Right renal cortex interstitium (tissue), 3 donors: ENCODE measurements at places on chromosomes 5 and 9. TPM values are rescaled to one million over a fixed set of nuclear protein-coding genes. Genes with fewer than 3 reads are reported as not detected.
A peak's percentile ranks its signal among the peaks of the same experiment; 100 is the strongest.

- no peak for DNase-seq
Observed at GRCh38 chr5:100595152-100595811, 60.1 kb downstream of the FAM174A start.

PCDHGA5 gene
- polyA plus RNA-seq: 2.2 TPM

PCDHGA11 gene
- 4.7 TPM for polyA plus RNA-seq

DNA sequence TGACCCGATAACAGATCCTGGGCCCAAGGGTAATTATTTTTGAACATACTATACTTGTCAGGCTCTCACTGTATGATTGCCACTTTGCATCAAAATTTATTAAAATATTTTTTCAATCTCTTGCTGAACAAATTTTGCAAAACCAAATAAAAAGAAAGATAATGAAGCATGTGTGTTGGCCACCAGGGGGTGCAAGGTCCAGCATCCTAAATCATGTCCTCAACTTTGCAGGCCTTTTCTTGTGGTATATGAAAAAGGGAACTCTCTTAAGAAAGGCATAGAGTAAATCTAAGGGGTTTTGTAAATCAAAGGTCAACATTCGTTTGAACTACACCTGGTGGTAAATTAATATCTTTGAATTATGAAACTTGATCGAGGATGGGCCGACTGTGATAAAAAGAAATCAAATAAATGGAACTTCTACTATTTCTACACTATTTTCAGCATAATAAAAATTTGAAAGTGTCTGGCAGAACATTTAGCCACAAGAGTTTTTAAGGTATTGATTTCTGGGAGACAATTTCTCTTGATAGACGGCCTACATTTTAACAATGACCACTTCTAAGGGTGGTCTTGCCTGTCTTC is 676.5 kb downstream of the DMRTA1 start:
- peak; percentile 18 for DNase-seq

DNA sequence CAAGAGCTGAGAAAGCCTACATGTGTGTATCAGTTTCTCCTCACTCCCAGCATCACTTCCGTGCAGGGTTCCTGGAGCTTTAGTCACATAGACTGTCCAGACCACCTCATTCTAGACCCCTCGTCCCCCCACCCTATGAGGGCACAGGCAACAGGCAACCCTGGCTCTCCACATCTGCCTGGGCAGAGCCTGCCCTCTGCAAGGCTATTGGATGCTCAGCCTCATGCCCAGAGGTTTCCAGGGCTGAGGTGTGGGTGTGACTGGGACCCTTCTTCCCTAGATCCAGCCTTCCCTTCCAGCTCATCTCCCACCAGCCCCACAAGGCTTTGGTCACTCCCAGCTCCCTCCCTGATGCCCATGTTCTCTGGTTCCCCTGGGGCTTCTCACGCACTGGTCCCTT is 161.4 kb downstream of the PAX5 start:
- no peak for DNase-seq

GRCh38 chr5:122517091-122517490 is 205.1 kb downstream of the SNCAIP start:
- no peak for DNase-seq

- no peak for DNase-seq
Observed at GRCh38 chr9:19424176-19424779, 15.5 kb downstream of the ACER2 start.

- no peak for DNase-seq
Observed at GRCh38 chr5:143605403-143606005, 202.0 kb upstream of the NR3C1 start.

IL17B gene
- polyA plus RNA-seq: 1.3 TPM

C9orf50 gene
- 0.35 TPM for polyA plus RNA-seq

PCDHA4 gene
- polyA plus RNA-seq: 1.3 TPM

DNA sequence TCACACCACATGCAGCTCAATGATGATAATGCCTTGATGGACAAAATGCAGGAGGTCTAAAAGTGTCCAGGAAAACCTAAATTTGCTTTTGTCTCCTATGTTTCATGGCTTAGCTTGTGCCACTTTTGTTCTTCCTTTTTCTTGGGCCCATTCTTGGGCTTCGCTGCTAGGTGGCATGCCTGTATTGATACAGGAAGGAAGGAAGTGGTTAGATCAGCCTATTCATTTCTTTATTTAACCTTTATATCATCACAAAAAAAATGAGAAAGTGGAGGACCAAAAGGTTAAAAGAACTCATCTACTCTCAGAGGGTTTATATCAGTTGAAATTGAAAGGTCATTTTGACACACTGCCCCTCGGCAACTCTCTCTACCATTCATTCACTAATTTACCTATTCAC is 260.2 kb downstream of the ARHGAP26 start:
- DNase-seq: no peak

GRCh38 chr5:124747791-124748686 is 1.6 kb upstream of the ZNF608 start:
- no peak for DNase-seq

DBH gene
- polyA plus RNA-seq: 0.62 TPM

PCDHB10 gene
- polyA plus RNA-seq: 7.9 TPM

GRCh38 chr5:172086194-172086975 is 79.9 kb upstream of the FBXW11 start:
- DNase-seq: no peak

JADE2 gene
- 9.9 TPM for polyA plus RNA-seq

DNA sequence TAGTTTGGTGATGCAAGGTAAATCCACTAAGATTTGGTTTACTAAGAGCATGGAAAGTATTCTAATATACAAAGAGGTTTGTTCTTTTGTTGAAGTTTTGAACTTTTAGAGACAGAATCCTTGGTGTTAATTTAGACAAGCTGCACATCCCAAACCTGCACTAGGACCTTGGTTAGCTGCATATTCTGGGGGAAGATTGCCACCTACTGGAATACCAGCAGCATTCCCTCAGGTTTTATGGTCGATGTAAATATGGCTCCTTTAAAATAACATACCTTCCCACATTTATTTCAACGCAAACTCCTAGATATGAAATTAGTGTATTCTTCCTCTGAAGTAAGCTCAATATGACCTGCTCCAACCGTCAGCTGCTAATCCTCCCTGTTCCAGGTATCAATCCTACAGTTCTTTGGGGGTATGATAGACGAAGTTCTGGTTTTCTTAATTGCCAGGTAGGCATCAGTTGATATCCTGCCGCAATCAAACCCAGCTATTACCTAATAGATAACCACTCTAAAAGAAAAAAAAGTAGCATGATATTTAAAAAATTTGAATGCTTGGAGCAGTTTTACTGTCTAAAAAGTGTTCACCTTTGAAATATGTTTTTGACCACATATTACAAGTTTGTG is 624.1 kb downstream of the ISL1 start:
- DNase-seq: no peak

DNA sequence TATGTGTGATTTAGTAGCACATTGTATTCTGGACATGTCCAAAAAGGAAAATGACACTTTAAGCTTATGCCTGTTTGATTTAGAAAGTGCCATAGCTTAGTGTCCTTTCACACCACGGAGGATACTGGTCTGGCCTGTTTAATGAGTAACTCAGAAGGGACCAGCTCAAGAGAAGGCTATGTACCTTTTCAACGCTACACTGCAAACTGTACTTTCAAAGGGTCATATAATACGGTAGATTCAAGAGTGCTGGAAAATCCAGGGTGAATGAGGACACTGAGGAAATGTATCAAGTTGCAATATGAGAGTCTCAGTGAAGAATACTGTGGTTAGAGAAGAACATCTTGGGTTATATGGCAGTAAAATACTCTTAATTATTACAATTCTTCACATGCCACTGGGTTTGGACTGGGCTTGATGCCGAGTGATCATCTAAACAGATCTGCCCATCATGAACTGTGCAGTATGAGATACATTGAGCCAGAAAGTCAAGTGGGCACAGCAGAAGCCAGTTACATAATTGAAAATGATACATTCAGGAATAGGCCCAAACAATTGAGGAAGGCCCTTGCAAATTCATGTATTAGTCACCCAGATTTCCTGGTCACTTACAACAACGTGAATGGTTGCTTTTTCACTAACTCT is 1211.5 kb upstream of the CDH9 start:
- DNase-seq: no peak

DNA sequence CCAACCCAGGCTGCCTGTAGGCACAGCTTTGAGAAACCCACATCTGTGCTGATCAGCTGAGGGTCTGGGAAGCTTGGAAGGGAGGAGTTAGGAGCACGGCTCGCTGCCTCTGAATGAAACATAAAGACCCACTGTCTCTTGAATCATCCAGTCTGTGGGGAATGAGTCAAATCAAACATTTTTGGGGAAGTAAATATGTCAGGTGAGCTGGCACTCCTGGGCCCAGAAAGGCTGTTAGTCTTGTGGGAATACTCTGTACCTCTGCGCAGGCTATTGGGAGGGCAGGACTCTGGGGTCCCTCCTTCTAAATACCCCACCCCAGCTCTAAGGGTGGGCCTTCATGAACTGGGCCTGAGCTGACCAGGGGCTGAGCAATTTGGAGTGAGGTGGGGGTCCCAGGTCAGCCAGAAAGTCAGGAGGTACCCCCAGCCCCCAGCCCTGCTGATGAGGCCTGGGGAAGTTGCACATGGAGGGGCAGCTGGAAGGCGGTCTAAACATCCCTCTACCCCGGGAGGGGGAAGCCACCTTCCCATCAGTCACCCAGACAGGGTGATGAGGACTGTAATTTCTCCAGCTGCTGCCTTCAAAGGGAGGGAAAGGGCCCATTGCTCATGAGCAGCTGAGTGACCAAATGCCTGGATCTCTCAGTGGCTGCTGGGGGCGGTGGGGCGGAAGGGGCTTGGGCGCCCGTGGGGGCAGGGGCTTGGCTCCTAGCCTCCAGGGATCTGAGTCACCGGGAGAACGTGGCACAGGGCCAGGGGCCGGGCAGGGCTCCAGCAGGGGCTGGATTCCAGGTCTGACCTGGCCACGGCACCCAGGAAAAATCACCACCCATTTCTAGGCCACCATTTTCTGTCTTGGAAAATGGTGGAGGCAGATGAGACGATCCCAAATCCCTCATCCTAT is 10.8 kb downstream of the FIBCD1 start:
- DNase-seq: no peak

GRCh38 chr9:129619787-129620668 is 873 bp downstream of the C9orf50 start:
- DNase-seq: no peak

DNA sequence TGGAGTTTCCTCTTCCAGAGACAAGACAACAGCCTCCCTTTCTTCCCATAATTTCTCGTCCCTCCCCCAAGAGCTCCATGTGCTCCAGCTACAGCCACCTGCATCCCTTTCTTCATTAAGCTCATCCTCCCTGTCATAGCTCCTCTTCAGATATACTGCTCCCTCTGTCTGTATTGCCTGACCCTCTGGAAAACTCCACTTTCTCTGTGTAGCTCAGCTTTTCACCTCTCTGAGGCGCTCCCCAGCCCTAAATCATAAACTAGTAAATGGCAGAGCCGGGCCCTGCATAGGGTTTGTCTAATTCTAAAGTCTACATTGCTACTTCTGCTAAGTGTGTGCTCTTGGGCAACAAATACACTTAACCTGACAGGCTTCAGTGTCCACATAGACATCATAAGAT is 8.8 kb upstream of the PLIN2 start:
- no peak for DNase-seq
